ENCODE measurements at places on chromosomes 13 and 19.
A peak's percentile ranks its signal among the peaks of the same experiment; 100 is the strongest.

DNA sequence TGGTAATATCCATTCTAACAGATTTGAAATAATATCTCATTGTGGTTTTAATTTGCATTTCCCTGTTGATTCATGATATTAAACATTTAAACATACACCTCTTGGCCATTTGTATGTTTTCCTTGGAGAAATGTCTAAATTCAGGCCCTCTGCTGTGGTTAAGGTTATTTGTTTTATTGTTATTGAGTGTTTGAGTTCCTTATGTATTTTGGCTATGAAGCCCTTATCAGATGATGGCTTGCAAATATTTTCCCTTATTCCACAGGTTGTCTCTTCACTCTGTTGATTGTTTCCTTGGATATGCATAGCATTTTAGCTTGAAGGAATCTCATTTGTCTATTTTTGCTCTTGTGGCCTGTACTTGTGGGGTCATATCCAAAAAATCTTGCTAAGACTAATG is 303.6 kb downstream of the GPC5 start:
- DNase-seq, result no peak

- DNase-seq, result no peak
Observed at GRCh38 chr13:100254002-100254401, 165.1 kb downstream of the PCCA start.

DNA sequence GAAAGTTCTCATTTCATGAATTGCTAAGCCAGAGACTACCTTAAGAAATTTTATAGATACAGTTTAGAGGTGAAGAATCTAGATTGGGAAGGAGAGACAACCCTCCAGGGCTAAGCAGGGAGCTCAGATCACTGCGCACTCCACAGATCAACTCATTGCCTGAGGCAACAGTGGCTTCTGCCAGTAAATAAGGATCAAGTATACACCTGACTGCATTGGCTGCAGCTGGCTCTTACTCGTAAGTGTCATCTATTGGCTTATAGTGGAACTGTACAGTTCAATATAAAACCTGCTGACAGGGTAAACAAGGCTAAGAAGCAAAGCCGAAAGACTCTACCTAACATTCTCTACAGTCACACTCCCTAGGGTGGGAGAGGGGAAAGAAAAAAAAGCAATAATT is 18.0 kb upstream of the C1QTNF9B start:
- DNase-seq, result no peak

- peak; percentile 54 for DNase-seq
Observed at GRCh38 chr19:49591731-49592485, 926 bp downstream of the PRR12 start.

DNA sequence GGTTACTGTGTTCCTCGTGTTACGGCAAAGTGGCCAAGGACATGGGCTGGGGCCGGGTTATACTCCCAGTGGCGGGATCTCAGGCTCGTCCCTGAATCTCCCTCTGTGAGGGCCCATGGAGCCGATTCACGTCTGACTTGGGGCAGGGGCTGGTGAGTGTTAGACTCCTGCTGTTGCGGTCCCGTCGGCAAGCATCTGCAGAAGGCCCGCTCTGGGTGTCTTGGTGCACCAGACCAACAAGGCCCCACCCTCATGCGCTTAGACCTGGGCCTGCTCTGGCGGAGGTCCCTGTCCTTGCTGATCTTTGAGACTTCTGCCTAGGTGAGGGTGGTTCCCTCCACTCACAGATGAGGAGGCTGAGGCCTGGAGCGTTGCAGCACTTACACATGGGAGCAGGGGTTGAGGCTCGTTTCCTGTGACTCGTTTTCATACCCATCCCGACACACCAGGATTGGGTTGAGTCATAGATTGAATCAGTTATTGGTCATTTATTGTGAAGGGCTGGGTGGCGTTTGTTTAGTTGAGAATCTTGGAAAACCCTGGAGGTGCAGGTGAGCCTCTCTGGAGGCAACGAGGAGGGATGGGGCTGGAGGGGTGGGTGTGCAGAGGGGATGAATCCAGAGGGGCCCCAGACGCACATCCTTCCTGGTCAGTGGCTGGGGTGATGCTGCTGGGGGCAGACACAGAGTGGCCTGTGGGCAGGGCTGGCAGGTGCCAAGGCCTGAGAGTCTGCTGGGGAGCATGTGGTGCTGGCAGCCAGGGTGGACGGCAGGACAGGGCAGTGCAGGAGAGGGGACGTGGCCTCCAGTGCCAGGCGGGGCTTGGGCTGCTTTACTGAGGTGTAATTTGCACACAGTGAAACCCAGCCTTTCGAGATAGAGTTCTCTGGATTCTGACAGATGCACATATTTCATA is 4.6 kb downstream of the EPN1 start:
- DNase-seq, result no peak

GRCh38 chr13:45472171-45472705 is 7.5 kb downstream of the COG3 start:
- DNase-seq, result no peak
